ENCODE measurements at places on chromosomes 1 and 21.

DNA sequence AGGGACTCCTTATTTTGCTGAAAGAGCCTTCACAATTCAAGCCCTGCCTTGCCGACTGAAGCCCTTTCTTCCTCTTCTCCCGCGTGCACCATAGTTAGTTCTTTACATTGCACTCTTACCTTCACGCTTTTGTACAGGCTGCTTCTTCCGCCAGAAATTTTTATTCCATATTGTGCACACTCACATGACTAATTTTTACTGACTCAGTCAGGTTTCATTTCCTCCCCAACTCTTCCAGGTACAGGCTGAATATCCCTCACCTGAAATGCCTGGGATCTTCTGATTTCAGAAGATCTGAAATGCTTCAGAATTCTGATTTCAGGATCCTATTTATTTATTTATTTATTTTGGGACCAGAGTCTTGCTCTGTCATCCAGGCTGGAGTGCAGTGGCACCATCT lies 172.8 kb downstream of the ZNF281 start:
- no peak for DNase-seq

- no peak for DNase-seq
Observed at GRCh38 chr1:192913683-192914082, 104.8 kb downstream of the RGS2 start.

GRCh38 chr21:33374080-33374449 lies 29.1 kb upstream of the IFNGR2 start:
- DNase-seq, result no peak

- no peak for DNase-seq
Observed at GRCh38 chr1:222643606-222643937, 25.7 kb downstream of the MIA3 start.

DNA sequence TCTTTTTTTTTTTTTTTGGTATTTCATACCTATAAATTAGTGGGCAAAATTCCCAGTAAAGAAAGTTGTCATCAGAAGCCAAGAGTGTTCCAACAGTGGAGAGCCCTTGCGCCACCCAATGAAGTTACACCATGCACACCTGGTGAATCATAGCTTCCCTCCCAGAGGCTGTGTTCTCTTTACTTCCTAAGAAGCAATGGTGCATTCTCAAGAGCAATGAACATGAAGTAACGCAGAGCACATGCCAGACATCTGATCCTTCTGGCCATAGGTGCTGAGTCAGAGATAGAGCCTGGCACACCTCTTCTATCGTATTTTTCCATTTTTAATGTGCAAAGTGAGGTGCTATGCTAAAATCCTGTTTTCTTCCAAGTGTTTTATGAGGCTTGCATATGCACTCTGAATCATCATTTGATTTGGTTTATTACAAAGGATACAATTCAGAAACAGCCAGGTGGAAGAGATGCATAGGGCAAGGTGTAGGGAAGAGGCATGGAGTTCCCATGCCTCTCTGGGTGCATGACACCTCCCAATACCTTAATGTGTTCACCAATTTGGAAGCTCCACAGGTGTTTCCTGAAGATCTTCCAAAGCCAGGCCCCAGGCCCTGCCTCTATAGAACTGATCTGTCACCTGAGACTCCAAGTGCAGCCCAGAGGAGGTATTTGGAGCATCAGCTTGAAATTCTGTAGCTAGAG lies 408.0 kb downstream of the SIPA1L2 start:
- DNase-seq, result no peak

DNA sequence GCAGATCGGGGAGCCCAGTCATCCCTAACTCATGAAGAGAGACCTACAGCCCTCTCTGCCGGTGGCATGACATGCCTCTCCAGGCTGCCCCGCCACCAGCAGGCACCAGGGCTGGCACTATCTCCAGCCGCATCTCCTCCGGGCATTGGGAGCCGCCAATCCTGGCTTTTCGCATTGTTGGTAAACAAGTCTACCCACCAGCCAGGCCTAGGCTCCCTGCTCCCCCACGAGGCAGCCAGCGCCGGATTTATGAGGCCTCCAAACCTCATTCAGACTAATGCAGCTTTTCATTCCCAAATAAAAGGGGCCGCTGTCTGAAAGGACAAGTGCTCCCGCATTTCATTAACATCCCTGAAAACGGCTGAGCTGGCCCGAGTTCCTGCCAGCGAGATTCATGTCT lies 3.4 kb upstream of the GRIK3 start:
- DNase-seq, result no peak

DNA sequence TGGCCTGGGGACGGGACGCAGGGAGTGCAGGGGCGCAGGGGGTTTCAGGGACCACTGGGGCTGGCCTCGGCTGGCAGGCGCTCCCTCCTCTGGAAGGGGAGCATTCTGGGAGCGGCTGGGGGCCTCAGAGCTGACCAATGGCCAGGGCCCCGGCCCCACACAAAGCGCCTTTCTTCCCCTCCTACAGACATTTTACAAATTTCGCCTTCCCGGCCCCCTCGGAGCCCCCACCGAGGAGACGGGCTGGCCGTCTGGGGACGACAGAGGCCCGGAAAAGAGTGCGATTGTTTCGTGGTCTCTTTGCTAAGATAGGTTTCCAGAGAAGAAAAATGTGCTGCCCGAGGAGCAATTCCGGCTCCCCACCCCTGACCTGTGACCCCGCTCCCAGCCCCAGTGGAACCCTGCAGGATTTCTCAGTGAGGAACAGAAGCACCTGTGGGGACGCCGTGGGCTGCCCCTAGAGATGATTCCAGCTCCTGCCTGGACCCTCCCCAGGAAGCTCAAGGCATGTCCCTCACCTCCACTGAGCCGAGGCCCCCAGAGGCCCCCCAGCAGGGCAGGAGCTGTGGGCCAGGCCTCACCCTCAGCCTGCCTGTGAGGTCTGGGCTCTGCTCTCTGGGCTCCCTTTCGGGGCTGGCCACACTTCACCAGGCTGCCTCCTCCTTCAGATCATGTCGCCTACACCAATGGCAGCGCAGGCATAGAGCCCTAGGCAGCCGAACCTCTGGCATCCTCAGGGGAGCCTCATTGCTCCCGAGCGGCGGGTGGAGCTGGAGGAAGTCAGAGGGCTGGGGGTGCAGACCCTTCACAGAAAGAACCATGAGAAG lies 15.0 kb upstream of the PLEKHG5 start:
- no peak for DNase-seq

DNA sequence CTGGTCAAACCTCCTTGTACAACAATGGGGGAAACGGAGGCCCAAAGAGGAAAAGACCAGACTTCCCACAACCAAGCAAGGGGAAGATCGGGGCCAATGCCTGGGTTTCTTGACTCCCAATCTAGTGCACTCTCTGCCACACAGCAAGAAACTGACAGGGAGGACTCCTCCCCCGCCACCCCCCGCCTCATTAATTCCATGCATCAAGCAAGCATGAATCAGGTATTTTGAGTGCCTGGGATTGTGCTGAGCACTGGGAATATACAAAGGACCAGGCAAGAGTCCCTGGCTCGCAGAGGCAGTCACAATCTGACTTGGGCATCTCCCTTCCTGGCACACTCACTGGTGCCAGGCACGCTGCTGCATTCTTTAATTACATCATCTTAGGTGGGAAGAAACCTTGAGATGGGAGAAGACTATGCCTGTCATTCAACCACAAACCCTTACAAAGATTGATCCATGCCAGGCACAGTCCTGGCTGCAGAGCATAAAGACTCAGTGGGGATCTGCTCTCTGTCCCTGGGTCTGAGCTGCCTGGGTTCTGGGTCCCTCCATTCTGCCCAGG lies 4.4 kb upstream of the KCNC4 start:
- no peak for DNase-seq

DNA sequence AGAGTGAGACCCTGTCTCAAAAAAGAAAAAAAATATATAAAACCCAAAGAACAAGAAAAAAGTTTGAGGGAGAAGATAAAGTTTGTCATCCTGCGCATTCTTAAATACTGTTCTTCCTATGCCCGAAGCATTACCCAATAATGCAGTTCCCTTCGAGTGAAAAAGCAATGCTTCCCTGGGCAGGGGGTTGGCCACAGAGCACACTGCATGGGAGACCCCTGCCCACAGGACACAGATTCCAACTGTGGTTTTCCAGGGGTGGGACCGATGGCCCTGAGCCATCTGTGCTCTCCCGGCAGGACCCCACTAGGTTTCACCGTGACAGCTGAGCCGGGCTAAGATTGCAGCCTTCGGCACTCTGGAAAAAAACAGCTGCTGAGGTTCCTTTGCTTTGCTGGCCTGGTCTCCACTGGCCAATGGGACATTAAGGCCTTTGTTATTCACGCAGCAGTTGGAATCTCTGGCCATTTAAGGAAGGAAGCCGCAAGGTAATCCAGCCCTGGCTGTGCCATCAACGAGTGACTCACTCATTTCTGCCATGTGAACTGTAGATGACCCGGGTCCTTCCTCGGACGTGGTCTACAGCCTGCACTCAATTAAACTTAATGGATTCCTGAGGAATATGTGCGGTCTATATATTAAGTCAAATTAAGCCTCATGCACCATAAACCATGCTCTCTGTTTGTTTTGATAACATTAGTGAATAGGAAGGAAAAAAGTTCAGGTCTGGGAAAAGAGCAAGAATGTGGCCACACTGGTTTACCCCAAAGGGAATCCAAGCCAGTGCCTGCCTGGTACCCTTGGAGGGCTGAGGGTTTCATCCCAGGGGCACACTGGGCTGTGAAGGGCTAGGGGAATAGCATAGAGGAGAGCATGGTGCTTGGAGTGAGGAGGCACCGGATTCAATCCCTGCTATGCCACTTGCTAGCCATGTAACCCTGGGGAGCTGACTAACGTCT lies 163.2 kb downstream of the ZBTB18 start:
- DNase-seq, result no peak

Measured in lower leg skin (tissue), 4 donors.